ENCODE measurements at places on chromosomes 16 and 17.

DNA sequence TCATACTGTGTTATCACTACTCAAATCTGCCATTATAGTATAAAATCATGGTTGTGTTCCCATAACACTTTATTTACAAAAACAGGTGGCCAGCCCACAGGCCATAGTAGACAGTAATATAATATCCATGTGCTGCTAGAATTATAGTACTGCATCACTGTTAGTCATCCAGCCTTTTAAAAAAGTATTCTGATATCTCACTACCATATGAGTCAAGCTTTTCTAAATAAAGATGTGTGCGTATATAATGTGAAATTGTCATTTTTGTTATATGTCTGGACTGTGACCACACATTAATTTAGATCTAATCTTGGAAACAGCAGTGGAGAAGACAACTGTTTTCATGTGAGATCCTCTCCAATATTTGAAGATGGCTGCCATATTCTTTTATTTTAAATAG, 1049.1 kb upstream of the GOT2 start:
- DNase-seq: no peak

DNA sequence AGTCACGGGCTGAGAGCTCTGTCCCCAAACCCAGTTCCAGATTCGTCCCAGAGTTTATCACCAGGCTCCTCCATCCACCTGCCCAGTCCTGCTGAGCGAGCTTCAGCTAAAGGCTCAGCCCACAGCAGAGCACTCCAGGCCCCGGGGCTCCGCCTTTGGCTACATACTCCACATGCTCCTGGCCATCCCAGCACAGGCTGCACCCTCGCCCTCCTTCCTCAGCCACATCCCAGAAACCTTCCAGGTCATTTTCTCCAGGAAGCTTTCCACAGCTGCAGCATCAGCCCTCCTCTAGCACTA, 4.7 kb upstream of the CD2BP2 start:
- DNase-seq: no peak

DNA sequence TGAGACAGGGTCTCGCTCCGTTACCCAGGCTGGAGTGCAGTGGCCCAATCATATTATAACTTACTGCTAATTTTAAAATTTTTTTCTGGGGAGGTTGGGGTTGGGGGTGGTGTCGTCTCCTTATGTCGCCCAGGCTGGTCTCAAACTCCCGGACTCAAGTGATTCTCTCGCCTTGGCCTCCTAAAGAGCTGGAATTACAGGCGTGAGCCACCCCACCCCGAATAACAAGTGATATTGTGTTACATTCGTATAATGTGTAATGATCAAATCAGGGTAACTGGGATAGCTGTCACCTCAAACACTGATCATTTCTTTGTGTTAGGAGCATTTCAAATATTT, 16.2 kb upstream of the KPNA2 start:
- DNase-seq: no peak

- no peak for DNase-seq
Observed at GRCh38 chr16:50555952-50556673, 7.9 kb downstream of the NKD1 start.

- DNase-seq: no peak
Observed at GRCh38 chr16:85986931-85987749, 88.2 kb downstream of the IRF8 start.

DNA sequence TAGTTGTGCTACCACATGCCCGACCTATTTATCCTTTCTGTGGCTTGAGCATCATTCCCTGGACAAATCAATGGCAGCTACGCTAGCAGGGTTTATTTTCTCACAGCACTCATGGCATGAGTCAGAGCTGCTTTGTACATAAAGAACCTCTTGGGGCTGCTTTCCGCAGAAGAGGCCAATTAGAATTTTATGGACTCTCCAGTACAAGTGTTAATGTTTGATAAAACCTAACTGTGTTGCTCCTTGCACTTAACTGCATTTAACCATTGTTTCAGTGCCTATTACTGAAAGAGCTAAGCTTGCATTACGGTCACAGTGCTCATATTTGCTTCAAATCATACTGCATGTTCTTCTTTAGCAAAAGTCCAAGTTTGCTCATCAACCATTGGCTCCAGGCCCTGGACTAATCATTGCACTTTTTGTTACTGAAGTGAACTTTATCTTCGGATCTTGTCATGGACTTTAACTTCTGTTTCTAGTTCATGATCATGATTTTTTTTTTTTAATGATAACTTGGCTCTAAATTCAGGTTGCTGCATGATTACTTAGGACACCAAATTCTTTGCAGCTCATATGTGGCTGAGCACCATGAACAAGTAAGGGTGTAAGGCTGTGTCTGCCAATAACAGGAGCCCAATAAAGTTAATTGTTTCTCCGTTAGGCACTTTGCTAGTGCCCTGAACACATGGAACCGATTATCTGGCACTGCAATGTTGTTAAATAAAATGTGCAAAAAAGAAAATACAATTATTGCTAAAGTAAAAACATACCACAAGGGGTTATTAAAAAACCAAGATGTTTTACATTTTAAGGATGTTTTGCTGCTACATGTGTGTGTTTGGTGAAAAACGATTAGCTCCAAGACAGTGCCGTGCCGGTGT, 492.2 kb downstream of the KCNJ2 start:
- no peak for DNase-seq

GRCh38 chr16:86578611-86579267, 390 bp downstream of the FOXL1 start:
- peak; percentile 85 for DNase-seq

DNA sequence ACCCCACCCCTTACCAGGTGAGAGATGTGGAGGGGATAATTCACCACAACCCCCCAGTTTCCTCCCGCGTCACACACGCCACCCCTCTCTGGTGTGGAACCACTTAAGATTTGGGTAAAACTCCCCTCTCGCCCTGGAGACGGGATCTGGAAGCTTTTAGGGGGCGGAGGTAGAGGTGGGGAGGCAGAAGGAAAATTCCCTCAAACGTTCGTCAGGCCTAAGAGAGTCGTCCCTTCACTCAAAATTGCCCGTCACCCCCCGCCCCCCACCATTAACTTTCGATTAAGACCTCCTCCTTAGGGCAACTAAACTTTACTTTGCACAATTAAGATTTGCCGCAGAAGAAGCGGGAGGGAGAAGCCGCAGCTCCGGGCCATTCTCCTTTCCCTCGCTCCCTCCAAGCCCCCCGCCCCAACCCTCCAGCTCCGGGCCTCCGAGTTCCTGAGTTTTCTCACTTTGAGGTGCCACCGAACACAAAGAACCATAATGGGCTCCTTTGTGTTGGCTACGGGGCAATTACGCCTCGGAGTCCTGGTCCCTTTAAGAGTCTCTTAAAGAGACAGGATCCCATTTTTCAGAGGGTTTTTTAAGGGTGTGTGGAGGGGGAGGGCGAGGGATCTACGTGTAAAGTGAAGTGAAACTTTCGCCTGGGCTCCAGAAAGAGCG, 985 bp upstream of the FZD2 start:
- peak; percentile 59 for DNase-seq

DNA sequence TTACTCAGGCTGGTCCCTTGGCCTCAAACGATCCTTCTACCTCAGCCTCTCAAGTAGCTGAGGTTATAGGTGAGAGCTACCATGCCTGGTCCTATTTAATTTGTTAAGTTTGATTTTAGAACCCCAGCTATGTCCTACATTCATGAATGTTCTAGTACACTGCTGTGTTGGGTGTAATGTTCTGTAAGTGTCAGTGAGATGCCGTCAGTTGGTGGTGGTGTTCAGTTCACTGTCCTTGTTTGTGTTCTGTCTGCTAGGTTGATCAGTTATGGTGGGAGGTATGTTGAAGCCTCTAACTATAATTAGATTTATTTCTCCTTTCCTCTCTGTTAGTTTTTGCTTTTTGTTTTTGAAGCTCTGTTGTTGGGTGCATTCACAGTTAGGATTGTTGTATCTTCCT, 8.3 kb downstream of the IST1 start:
- no peak for DNase-seq

DNA sequence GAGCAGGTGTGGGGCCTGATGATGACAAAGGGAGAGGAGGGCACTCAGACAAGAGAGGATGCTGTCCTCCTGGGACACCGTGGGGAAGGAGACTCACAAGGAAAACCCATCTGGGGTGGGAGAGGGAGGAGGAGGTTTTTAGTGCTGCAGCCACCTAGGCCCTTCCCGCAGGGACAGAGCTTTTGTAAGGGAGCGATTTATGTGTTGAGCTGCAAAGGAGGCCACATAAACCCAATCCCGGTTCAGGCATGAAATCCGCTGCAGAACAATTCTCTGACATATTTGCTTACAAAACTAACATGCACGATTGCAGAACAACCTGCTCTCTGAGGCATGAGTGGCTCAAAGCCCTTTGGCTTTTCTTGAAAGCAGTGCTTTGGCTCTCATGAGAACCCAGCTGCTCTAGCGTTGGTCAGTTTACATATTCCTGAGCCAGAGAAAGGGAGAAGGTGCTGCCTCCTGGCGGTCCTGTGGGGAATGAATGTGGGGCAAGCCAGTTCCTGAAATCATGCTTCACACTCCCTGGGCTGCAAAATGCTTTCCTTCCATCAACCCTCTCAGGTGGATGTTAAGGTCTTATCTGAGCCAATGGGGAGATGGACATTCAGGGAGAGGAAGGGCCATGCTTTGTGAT, 122.4 kb upstream of the NLRP1 start:
- DNase-seq: peak; percentile 67

DNA sequence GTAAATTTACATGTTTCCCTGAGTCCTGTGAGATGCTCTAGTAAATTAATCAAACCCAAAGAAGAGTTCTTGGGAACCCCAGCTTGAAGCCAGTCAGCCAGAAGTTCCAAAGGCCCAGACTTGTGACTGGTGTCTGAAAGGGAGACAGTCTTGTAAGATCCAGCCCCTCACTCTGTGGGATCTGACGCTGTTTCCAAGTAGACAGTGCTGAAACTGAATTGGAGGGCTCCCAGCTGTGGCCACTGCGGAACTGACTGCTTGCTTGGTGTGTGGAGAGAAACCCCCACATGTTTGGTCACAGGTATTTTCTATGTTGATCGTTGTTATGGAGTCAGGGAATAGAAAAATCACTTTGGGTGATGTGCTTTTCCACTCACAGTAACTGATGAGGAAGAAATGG, 5.5 kb upstream of the CDRT4 start:
- DNase-seq: no peak
